ENCODE measurements at places on chromosomes 6 and 20. TPM values are rescaled to one million over a fixed set of nuclear protein-coding genes. Genes with fewer than 3 reads are reported as not detected.

The MAS1 gene
- total RNA-seq: not detected

The IL20RA gene
- total RNA-seq: not detected

The GSTA5 gene
- not detected for total RNA-seq

The ATRN gene
- 33.8 TPM for total RNA-seq

The SLC22A23 gene
- total RNA-seq: 4.5 TPM

The OR2H2 gene
- not detected for total RNA-seq

The PRL gene
- not detected for total RNA-seq

The CRISP2 gene
- not detected for total RNA-seq
